ENCODE measurements at places on chromosomes 5 and 9.

- no peak for DNase-seq
Measured at GRCh38 chr5:173196133-173196952, 38.7 kb downstream of the NKX2-5 start.

DNA sequence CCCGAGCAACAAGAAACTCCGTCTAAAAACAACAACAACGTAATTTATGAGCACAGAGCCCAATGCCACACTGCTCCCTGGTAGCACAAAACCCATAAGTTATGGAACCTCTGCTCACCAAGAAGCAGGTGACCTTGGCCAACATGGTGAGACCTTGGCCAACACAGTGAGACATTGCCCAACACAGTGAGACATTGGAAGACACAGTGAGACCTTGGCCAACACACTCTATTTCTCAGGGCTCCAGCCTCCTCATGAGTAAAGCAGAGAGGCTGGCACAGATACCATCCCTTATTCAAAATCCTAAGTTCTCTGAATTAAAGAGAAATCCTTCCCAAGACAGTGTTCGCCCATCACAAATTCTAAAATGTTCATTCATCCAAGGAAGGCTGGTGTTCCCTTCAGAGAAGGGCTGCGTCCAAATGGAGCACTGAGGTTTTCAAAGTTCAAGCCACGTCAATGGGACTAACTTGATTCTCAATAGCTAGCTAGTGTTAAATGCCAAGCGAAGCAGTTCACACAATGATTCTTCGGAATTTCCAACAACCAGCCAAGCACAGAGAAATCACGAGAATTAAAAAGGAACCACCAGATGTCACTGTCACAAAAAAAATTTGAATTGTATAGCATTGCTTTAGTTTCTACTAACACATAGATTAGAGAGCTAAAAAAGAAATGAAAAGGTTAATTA, 29.5 kb downstream of the TTC39B start:
- DNase-seq = peak; percentile 51

- peak; percentile 20 for DNase-seq
Measured at GRCh38 chr9:92807757-92808725, 43.4 kb upstream of the BICD2 start.

- no peak for DNase-seq
Measured at GRCh38 chr9:35746583-35746982, 2.4 kb downstream of the GBA2 start.

- no peak for DNase-seq
Measured at GRCh38 chr5:115605436-115605835, 3.2 kb upstream of the TICAM2 start.

GRCh38 chr9:91427873-91428272, 4.2 kb upstream of the NFIL3 start:
- DNase-seq = no peak

GRCh38 chr9:91775011-91775707, 174.9 kb downstream of the ROR2 start:
- peak; percentile 68 for DNase-seq
